Left kidney (tissue), 8 donors: ENCODE measurements at places on chromosomes 11 and 22.
A peak's percentile ranks its signal among the peaks of the same experiment; 100 is the strongest.

GRCh38 chr11:3738241-3738640 lies 59.1 kb downstream of the NUP98 start:
- no peak for DNase-seq

DNA sequence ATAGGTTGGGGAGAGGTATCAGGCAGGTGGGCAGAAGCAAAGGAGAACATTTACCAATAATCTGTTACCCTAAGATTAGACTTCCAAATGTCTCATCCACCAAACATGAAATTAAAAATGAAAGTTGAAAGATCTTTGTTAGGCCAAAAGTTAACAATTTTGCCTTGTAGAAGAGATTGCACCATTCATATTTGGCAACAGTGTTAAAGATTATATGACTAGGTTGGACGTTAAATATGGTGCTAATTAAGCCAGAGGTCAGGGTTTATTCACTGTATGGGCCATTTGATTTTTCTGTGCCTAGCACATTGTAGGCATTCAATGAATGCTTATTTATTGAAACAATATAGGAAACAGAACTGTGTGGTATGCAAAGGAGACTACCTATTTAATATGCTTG lies 126.1 kb upstream of the SLC5A12 start:
- DNase-seq: no peak

DNA sequence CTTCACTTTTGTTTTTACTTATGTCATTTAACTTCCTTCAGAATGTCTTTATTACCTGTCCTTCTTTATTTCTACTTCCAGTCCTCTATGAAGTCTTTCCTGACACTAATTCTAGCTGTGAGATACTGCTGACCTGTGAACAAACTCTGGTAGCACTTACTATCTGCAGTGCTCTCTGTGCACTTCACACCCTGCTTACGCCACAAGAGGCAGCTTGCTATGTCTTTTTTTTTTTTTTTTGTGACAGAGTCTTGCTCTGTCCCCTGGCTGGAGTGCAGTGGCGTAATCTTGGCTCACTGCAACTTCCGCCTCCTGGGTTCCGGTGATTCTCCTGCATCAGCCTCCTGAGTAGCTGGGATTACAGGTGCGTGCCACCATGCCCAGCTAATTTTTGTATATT lies 10.7 kb downstream of the STIM1 start:
- DNase-seq: no peak

GRCh38 chr11:3003396-3004231 lies 11.5 kb upstream of the NAP1L4 start:
- DNase-seq: no peak

- DNase-seq: no peak
Observed at GRCh38 chr11:68750195-68751003, 921 bp downstream of the TESMIN start.

- DNase-seq: no peak
Observed at GRCh38 chr11:122721964-122722266, 66.4 kb downstream of the UBASH3B start.

DNA sequence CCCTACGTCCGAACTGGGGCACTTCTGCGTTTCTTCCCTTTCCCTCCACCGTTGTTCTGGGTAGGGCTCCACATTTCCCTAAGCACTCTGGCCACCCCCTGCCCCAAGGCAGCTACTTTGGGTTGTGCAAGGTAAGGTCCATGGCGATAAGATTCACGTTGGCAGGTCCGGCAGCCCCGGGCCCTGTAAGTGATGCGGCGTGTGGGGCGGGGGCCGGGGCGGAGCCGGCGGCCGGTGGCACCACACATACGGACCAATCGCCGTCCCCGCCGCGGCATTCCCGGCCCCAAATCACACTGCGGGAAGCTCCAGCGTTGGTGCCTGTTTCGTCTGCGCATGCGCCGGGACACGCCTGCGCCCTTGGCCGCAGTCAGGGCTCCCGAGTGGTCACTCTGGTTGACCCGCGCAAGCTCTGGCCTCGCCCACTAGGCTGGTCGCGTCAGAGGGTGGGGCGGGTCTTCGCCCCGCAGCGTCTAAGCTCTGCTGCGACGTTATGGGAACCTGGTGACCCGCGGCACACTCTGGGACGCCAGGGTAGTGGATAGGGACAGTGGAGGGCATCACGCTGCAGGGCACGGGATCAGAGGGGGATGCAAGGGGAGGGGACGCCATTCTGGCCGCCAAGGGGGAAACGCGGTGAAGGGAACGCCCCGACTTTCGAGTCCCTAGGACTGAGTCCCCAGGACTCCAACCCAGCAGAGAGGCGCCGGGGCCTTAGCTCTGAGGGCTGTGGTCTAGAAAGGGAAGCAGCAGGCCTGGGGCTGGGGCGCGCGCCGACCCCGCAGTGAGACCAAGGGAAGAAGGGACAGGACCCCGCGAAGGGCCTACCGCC lies 1.6 kb downstream of the FADS1 start:
- peak; percentile 93 for DNase-seq

- no peak for DNase-seq
Observed at GRCh38 chr22:34879001-34879400, 187.0 kb upstream of the ISX start.

- no peak for DNase-seq
Observed at GRCh38 chr22:27685515-27685914, 116.0 kb downstream of the MN1 start.

DNA sequence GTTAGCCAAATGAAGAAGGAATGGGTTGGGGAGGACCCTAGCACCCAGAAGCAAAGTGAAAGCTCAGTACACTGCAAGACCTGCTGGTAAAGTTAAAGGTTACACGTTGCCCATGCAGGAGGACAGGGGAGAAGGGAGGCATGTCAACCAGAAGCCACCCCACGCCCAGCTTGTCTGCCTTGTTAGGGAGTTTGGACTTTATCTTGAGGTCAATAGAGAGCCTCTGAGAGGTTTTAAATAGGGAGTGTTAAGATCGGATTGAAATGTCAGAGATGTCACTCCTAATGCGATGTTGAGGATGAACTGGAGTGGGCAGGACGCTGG lies 18.7 kb upstream of the PEX26 start:
- no peak for DNase-seq

DNA sequence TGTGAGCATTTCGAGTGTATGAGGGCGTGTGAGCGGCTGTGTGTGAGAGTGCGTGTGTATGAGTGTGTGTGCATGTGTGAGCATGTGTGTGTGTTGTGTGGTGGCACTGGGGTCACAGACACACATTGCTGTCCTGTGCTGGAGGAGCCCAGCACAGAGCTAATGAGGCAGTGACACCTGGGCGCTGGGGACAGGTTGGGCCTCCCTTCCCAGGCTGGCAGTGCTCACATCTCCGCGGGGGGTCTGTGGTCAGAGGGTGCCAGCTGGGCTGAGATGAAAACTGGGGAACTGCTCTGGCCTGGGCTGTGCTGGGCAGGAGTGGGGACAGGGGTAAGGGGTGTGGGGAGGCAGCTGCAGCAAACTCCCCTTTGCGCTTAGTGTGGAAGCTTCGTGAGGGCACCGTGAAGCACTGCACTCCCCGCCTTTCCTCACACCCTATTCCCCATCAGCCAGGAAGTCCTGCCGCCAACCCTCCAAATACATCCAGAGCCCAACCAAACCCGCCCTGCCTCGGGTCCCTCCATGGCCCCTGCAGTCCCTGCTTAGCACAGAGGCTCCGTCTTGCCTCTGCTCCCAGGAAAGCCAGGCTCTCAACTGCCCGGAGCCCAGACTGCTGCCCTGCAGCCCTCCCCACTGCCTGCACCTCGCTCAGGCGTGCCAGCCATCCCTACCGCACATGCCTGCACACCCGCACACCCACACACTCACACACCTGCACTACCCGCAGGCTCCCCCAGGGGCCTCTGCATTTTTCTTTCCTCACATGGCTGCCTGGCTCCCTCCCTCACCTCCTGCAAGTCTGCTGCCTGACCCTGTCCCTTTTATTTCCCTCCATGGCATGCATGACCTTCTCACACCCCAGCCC lies 62.0 kb upstream of the THY1 start:
- no peak for DNase-seq

DNA sequence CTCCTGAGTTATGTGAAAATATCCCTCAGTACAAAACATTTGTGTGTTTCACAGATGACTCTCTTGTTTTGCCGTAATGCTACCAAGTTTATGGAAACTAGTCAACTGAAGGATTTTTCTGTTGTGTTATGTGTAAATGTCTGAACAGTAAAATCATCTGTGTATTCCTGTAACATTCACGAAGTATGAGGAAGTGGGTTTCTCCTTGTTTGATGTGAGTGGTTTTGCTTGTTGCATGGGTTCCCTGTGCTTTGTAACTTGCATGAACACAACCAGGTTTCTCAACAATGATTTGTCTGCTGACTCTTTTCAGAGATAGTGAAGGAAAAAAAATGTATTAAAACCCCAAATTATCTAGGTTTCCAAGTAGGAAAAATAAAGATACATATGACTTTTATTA lies 138.1 kb downstream of the PGR start:
- DNase-seq: no peak

- no peak for DNase-seq
Observed at GRCh38 chr11:85481862-85482261, 145.3 kb downstream of the DLG2 start.

GRCh38 chr11:117478126-117478860 lies 150.6 kb downstream of the CEP164 start:
- DNase-seq: no peak

DNA sequence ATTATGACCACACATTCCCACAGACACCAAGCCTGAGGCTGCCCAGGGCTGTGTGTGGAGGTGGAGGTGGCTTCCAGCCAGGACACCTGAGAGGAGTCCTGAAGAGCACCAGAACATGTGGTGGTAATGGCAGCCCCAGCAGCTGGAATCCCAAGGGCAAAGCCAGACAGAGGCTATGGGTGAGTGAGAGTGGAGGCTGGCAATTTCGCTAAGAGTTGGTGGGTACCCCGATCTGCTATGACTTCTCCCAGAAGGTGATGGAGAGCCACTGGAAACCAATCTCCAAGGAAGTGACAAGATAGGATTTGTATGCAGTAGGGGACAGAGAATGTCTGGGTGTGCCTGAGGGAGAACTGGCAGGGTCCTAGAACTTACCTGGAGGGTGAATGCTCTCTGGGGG lies 69.3 kb upstream of the CLTCL1 start:
- DNase-seq: no peak

GRCh38 chr11:76689313-76690260 lies 19.0 kb upstream of the LRRC32 start:
- no peak for DNase-seq

GRCh38 chr11:93907901-93908300 lies 57.5 kb upstream of the VSTM5 start:
- no peak for DNase-seq

- no peak for DNase-seq
Observed at GRCh38 chr22:38733329-38733723, 22.5 kb downstream of the SUN2 start.

DNA sequence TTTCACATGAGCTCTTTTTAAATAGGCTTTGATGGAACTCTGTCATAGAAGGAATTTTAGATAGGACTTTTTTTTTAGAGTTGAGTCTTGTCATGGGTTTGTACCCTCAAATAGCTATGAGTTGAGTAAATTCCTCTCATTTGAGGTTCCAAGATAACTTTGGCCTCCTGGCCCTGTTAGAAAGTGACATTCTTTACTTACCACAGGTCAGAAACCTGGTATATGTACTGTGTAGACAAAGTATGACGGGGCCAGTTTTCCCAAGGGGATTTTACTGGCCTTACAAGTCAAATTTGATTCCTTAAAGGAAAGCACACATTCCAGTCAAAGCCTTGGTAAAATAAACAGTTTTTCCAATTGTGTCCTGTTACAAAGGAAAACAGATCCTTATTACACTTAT lies 729.3 kb upstream of the LUZP2 start:
- no peak for DNase-seq

DNA sequence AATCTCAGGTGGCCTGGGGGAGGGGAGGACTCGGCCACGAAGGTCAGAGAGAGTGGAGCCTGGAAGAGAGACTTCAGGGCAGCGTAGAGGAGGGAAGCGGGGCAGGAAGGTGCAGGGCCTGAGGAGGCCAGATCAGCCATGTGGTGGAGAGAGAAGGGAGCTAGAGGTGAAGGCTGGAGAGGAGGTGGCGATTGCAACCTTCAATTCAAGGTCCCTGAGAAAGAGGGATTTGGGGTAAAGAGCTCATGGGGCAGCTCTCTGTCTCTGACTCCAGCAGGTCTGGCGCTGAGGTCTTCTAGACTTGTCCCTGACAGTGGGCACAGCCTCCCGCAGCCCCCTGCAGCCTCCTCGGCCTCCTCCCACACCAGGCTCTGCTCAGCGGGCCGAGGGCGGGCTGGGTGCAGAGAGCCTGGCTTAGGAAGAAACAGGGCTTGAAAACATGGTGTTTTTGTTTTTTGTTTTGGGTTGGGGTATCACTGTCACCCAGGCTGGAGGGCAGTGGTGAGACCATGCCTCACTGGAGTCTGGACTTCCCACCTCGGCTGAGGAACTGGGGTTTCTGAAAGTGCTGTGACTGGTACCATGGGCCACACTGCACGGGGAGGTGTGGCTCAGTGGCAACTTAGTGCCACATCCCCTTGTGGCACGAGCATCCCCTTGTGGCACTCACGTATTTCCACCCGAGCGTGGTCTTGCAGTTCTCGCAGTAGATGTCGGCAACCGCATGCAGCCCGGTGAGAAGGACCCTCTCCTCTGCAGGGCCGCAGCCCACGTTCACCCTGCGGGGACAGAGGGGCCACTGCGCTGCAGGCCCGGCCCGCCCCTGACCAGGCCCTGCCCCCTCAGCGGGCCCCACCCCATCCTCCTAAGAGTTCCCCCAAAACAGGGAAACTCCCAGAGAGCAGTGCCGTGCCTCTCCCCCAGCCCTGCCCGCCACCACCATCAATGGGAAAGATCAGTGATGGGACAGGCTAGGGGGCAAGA lies 32.6 kb downstream of the YPEL1 start:
- no peak for DNase-seq

DNA sequence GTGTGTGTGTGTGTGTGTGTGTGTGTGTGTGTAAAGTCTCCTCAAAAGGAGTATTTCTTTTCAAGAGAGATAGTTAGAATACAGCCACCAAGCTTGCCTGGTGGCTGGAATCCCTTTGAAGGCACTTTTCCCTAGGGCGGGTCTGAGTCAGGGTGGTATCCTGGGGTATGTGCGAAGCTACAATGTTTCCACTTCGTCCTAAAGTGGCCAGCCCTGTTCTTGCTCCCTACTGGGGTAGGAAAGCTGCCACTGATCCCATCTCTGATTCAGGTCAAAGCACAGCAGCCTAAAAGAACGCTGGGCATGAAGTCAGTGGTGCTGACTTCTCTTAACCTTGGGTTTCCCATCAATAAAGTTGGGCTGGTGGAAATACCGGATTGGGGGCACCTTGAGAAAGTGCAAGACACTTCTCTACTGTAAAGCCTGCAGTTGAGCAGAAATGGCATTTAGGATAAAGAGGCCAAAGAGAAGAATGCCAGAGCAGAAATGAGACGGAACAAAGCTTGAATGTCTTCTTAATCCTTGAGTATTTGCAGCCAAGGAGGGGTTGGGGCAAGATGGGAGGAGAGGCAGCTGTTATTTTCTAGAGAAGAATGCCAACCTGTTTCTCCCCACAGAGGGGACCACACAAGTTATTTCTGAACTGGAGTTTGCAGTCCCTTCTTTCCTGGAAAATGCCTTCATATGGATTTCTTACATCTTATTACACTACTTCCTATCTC lies 35.3 kb downstream of the ZNRF3 start:
- DNase-seq: no peak
